ENCODE measurements at places on chromosomes 4 and X. TPM values are rescaled to one million over a fixed set of nuclear protein-coding genes. Genes with fewer than 3 reads are reported as not detected.

DNA sequence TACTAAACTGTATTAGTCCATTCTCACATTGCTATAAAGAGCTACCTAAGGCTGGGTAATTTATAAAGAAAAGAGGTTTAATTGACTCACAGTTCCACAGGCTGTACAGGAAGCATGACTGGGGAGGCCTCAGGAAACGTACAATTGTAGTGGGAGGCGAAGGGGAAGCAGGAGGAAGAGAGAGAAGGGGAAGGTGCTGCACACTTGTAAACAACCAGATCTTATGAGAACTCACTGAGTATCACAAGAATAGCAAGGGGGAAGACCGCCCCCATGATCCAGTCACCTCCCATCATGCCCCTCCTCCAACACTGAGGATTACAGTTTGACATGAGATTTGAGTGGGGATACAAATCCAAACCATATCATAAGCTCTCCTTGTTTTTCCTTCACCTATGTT is 40.9 kb downstream of the RPA4 start:
- DNase-seq: no peak

- DNase-seq: no peak
Observed at GRCh38 chr4:25081866-25082471, 51.2 kb upstream of the LGI2 start.

The NPNT gene
- total RNA-seq: 47.2 TPM

The MAGEA8 gene
- total RNA-seq: not detected

The ARMCX2 gene
- 32.5 TPM for total RNA-seq

DNA sequence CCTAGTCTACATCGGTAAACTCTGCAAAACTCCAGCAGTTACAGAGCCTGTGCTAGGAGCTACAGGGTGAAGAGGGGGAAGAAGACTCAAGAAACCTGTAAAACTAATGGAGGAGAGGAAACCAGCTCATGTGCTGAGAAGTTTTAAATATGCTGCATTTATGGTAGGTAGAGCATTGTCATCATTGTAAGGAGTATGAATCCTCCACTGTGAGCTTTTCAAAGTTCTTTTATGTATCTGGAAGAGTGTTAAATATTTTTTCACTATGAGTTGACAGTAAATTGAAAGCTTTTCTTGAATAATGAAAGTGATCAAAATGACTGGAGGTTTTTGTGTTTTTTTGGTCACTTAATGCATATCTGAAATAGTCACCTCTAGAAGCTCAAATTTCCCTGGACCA is 46.2 kb downstream of the SEPTIN11 start:
- DNase-seq: no peak

- DNase-seq: no peak
Observed at GRCh38 chrX:11609109-11609508, 56.6 kb downstream of the ARHGAP6 start.

DNA sequence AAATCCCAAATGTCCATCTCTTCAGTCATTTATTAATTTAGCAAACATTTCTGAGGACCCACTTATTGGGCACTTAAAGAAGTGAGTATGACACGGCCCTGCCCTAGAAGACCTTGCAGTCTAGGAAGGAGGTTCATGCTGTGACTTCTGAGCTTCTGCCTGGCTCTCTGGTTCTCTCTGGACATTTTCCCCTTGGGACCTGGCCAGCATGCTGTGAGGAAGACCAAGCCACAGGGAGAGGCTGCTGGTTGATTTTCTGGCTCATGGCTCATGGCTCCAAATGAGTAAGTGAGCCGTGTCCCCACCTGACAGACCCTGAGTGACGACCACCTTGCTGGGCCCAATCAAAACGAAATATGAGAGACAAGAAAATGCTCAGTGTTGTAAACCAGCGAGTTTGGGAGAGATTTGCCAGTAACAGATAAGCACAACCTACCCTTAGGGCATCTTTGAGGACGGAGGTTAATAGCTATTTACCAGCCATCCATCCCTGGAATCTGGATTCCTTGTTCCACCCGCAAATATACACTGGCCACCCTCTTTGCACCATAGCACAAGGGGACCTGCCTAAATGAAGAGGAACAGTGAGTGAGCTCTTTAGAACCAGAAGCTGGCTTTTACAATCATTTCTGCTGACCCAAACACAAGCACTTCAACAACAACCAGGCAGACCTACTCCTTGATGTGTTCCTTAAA is 876 bp downstream of the MPP1 start:
- no peak for DNase-seq

The GYG2 gene
- total RNA-seq: 3.2 TPM

DNA sequence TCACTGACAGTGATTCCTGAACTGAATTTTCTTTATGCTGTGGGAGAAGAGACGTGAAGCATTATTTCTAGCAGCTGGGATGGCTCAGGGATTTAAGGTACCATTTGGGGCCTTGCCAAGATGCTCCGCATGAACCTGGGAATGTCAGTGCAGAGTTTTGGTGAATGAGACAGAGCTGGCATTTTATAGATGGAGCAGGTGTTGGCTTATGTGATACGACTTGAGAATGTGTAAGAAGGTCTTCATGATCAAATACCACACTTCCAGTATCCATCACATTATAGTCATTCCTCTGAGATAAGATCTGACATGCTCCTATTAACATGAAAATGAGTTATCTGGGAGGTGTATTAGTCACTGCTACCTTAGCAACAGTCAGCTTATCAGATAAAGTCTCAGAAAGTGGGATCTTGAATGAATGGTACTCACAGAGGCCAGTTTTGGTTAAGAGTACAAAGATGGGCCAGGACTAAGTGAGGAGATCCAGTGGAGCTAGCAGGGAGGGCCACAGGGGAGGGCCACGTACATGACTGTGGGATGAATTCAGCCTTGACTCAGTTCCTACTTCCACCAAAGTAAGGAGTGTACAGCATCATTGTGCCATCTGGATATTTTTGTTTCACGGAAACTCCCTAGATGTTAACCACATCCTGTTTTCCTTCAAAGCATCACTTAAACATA is 116.7 kb downstream of the SPCS3 start:
- peak; percentile 37 for DNase-seq

DNA sequence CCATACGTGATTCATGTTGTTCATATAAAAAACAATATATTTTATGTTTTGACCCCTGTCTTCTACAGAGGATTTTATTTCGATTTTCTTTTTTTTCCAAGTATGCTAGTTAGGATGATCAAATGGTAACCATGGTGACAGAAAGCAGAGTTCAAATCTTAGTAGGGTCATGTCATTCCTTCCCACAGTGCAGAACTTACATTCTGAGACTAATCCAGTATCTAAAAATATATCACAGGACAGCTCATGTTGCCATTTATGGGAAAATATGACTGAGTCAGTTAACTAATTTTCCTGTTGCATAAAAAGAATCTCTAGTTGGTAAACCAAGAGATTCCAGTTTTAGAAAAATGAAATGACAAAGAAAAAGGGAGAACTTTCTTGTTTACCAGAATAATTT is 209.5 kb downstream of the PARM1 start:
- peak; percentile 8 for DNase-seq

GRCh38 chr4:80153874-80154544 is 43.3 kb upstream of the PRDM8 start:
- no peak for DNase-seq

The LPAR4 gene
- 0.70 TPM for total RNA-seq

The NCBP2L gene
- 0.30 TPM for total RNA-seq

The LAMP2 gene
- 183 TPM for total RNA-seq

GRCh38 chrX:298993-299392 is 17.8 kb downstream of the PLCXD1 start:
- DNase-seq: no peak

- DNase-seq: peak; percentile 94
Observed at GRCh38 chr4:163350672-163351071, 7.0 kb downstream of the NPY5R start.
